CD8-positive, alpha-beta T cell (primary cell): ENCODE measurements at places on chromosomes 5 and 9. TPM values are rescaled to one million over a fixed set of nuclear protein-coding genes. Genes with fewer than 3 reads are reported as not detected.

DNA sequence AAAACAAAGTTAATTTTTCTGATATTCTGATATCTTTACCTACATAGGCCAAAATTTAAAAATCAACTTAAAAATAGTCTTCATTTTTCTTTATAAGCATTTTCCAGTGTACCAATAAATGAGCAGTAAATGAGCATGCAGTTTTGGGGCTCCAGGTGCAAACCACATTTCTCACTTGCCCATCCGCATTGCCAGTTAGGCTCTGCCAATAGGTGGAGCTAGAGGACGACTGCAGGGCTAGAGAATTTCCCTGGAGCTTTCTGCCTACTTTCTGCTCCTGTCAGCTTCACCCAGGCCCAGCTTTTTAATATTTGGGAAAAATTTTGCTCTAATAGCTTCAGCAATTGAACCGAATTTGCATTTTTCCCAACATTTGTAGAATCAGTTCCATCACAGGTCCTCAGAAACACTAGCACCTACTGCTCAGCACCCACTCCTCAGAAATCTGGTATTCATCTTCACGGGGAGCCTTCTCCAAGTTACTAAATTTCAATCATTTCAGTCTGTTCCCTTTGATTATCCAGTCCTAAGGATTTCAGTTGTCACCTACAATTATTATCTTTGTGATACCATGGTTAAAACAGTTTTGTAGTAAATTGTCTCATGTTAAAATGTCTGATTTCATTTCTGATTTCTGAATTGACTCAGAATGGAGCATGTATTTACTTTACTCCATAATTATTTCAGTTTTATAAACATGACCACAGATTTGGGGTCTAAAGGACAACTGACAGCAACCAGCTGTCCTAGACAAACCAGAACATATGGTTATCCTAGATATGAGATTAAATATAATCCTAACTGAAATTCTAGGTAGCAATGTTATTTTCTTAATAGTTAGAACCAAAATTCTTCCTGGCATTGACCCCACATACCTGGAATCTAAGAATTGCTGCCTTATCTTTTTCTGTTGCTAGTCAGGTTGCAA is 104.6 kb upstream of the FAM174A start:
- DNase-seq, result peak; percentile 2

DNA sequence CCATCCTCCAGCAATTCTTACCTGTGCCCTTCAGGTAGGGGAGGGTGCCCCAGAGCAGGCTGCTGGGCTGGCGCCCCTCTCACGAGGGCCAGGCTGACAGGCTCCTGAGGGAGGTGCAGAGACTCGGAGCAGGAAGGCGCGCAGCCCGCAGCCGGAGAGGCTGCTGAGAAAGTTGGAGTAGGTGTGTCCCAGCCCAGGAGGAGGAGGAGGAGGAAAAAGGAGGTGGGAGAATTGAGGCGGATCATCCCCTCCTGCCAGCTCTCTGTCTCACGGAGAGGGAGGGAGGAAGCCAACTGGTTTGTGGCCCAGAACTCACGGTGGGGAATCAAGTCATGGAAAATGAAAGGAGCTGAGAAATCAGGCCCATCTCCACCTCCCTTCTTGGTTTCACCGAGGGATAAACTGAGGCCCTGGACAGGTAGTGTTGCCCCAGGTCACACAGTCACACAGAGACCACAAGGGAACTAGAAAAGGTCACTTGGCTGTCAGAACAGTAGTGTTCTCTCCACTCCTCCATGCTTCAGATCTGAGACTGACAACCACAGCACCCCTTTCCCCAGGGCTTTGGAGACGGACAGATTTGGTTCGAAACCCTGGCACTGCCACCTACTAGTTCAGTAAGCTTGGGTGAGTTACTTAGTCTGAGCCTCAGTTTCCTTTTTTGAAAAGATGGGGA is at the start of gene FAT2:
TSS of gene FAT2 (minus strand) at position 188 of the 676 bp plus-strand sequence. CDS start 22,400 bp downstream, outside the sequence.
- DNase-seq, result no peak

GRCh38 chr5:146877178-146877681 is 1.3 kb downstream of the PPP2R2B start:
- peak; percentile 14 for DNase-seq

- DNase-seq, result no peak
These were observed 21.0 kb downstream of the DMGDH start for GRCh38 chr5:79048437-79048836.

GRCh38 chr5:19546521-19546920 is 441.5 kb downstream of the CDH18 start:
- no peak for DNase-seq

DNA sequence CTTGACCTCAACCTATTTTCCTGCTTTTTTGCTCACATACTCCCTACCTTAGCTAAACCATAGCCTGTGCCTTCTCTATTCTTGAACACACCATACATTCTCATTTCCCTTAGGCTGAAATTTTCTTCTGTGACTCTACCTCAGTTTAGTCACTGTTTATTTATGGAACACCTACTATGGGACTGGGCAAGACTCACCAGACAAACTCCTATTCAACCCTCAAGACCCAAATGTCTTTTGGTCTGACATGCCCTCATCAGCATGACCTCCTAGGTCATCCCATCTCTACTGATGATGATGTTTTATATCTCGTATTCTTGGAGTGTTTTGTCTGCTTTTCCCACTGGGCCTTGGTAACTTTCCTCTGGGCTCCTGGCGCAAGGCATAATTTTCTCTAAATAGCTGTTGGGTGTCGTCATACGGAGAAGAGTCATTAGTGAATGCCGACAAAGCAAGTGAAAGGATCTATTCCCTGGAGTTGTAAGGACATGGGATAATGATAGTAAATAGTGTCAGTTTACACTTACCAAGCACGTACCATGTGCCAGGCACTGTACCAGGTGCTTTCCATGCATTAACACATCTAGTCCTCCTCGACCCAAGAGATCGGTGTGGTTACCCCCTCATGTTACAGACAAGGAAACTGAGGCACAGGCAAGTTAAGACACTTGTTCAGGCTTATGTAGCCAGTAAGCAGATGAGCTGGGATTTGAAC is 22.4 kb upstream of the PITX1 start:
- no peak for DNase-seq

- DNase-seq, result no peak
These were observed 88.8 kb downstream of the EGFLAM start for GRCh38 chr5:38347040-38347763.

GRCh38 chr5:132017738-132018625 is 6.5 kb upstream of the ACSL6 start:
- DNase-seq, result no peak

- no peak for DNase-seq
These were observed 15.9 kb upstream of the OMD start for GRCh38 chr9:92439921-92440750.

- DNase-seq, result no peak
These were observed 349.7 kb upstream of the RFX3 start for GRCh38 chr9:3875361-3876132.

DNA sequence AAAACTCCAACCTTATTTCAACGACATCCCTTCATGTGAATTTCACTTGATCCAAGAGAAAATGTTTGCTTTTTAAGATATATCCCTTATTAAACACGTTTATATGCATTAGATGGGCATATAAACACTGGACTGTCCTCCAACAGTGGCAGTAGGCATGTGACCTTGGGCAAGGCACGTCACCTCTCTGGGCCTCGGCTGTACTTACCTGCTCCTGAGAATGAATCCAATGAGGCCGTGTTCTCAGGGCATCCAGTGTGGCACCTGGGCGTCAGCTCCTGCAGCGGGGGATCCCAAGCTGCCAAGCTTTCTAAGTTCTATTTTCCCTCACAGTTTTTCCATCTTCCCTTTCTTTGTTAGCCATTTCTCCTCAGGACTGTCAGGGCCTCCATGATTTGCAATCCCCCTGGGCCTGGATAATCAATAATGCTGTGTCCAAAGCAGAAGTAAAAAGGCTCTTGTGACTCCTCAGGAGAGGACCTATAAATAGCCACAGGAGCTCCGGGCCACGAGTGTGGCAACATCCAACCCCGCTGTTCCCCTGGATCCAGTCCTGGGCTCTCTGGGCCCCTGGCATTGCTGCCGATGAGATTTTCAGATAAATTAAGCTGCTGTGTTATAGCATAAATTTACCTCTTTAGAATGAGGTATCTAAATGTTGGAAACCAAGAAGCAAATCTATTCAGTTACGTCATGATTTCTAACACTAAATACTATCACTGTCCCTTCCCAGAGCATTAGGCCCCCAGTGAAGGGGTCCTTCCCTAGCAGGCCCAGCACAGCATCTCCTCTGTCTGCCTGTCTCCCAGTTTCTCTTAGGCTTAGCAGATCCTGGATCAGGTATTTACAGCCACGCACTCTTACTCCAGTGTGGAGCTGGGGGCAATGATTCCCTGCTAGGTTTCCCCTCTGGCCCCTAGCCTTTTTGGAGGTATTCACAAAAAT is 76.8 kb downstream of the PTPN3 start:
- DNase-seq, result no peak

GRCh38 chr5:10279925-10280720 is 27.6 kb downstream of the CMBL start:
- DNase-seq, result no peak

DNA sequence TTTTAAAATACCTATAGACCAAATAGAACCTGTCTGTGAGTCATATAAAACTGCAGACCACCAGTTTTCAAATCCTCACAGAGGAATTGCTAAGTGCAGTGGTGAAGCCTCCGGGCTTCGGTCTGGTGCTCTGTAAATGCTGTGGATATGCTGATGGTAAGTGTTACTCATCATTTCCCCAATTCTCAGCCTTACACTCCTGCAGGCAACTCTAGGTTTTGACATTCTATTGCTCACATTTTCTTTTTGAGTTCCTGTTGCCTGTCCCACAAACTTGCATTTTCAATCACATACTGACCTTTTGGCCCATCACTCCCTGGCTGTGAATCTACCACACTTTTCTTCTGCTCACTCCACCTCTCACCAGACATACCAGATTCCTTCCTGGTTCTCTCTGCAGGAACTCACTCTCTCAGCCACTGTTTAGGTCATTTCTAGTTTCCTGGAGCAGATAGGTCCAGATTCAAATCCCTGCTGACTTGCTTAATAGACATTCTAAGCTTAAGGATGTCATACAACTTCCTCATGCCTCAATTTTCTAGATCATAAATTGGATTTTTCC is 192.9 kb downstream of the RAB3C start:
- no peak for DNase-seq

DNA sequence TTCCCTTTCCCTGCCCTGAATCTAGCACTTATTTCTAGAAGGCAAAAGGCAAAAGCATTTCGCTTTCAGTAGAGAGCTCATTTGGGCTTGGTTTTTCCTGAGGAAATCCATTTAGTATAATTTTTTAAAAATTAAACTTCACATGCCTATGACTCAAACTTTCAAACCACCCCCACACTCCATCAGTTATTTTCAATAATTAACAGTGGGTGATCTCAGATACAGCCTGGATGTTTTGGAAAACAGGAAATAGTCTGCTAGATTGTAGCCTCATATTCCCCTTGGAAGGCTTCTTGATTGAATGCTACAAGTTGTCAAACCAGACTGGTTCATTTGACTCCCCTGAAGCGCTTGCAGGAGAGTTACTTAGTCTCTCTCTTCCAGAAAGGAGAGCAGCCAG is 40.6 kb downstream of the SEMA5A start:
- DNase-seq, result no peak

GRCh38 chr9:125867751-125868415 is 120.7 kb downstream of the PBX3 start:
- no peak for DNase-seq

GRCh38 chr9:120711841-120712538 is 2.3 kb downstream of the MEGF9 start:
- no peak for DNase-seq

- DNase-seq, result no peak
These were observed 63.2 kb downstream of the SERINC5 start for GRCh38 chr5:80192507-80193241.

DNA sequence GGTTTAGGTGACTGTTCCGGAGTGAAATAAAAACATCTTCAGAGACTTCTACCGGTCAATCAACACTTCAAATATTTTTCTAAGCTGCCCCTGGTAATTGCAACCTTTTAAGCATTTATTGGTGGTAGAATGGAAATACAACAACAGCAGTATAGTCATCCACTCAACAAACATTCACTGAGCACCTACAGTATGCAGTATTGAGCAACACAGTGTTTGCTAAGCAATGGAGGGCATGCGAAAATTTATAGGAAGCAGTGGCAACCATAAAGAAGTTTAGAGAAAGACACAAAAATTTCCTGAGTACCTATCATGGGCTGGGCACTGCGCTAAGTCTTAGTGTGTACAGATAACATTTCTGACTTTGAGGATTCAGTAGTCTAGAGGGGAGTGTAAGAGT is 12.0 kb upstream of the SSBP2 start:
- no peak for DNase-seq

DNA sequence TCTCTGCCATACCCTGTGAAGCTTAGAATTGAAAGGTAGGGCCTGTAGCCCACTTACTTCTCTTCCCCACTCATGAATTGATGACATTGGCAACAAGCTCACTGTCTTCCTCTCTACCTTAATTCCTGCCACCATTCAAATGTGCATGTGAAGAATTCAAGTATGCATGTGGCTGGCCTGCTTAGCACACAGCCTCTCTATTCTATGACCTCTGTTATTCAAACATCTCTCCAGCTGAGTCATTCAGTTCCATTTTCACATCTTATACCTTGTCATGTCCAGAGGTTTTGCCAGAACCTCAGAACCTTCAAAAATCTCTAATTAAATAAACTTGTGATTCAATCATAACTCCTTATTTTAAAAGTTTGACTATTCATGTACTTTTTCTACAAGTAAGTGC is 114.7 kb upstream of the MAN2A1 start:
- no peak for DNase-seq

DNA sequence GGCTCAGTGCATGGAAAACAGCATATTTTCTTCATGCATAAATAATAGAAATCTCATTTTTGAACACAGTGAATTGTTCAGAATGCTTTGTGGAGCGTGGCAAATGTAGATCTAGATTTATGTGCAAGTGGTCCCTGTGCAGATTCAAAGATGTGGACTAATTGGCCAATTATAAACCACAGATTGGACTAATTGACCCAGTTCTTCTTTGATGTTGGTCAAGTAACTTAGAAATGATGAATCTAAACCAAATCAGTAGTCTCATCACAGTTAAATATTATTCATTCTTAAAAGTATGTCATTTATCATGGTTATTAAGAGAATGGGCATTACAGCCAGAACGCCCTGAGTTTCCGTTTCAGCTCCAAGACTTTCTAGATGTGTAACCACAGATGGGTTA is 11.7 kb upstream of the PDE4D start:
- no peak for DNase-seq

- DNase-seq, result no peak
These were observed 21.0 kb upstream of the RNF180 start for GRCh38 chr5:64144425-64145215.

GRCh38 chr9:129697656-129698253 is 32.3 kb downstream of the PRRX2 start:
- DNase-seq, result no peak

- no peak for DNase-seq
These were observed 508.2 kb downstream of the ACTL7B start for GRCh38 chr9:108347463-108348188.

FIBCD1 gene
- total RNA-seq, result not detected

ARHGEF28 gene
- not detected for total RNA-seq

FNBP1 gene
- 169 TPM for total RNA-seq

SH2D3C gene
- total RNA-seq, result 6.4 TPM

PRR7 gene
- 21.0 TPM for total RNA-seq

ZFAND5 gene
- total RNA-seq, result 361 TPM

CERCAM gene
- 0.22 TPM for total RNA-seq

CSF2 gene
- total RNA-seq, result not detected

CARTPT gene
- total RNA-seq, result not detected

RNF183 gene
- not detected for total RNA-seq

PCDHA1 gene
- not detected for total RNA-seq

TSSK1B gene
- total RNA-seq, result not detected

MYO10 gene
- total RNA-seq, result not detected

DMRT3 gene
- not detected for total RNA-seq

SAXO1 gene
- total RNA-seq, result 0.03 TPM

FCN1 gene
- 1.1 TPM for total RNA-seq
